ENCODE measurements at places on chromosomes 7 and 10. TPM values are rescaled to one million over a fixed set of nuclear protein-coding genes. Genes with fewer than 3 reads are reported as not detected.

ASZ1 gene
- not detected for total RNA-seq

GRCh38 chr10:88466786-88467185 lies 116.3 kb downstream of the RNLS start:
- no peak overlapping the region for H3K4me3 ChIP-seq
- H3K27ac ChIP-seq = no peak overlapping the region
- H3K27me3 ChIP-seq = no peaks in the 10 kb centered on the region
- H3K36me3 ChIP-seq = no peaks in the 10 kb centered on the region
- no peak for DNase-seq
- no peaks in the 10 kb centered on the region for H3K4me1 ChIP-seq

- H3K4me3 ChIP-seq = no peak overlapping the region
- no peaks in the 10 kb centered on the region for H3K36me3 ChIP-seq
- H3K27me3 ChIP-seq = no peaks in the 10 kb centered on the region
- DNase-seq = no peak
- H3K4me1 ChIP-seq = no peaks in the 10 kb centered on the region
These were observed 84.8 kb downstream of the FOXL3 start for GRCh38 chr7:374706-375311.

DNA sequence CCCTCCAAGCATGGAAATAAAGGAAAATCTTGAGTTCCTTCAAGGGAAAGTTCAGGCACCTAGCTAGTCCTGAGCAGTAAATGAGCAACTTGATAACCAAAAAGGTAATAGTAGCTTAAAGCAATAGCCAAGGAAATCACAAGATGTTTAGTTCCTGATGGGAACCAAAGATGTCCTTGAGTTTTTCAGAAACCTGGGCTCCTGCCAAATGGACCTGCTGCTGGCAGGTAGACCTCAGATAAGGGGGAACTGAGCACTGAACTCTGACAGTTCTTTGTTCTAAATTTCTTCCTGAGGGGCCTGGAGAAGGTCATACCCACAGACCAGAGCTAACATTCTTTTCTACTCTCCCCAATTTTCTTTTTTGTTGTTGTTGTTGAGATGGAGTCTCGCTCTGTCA lies 48.5 kb downstream of the TMEM130 start:
- H3K36me3 ChIP-seq = no peaks in the 10 kb centered on the region
- H3K27ac ChIP-seq = no peak overlapping the region
- no peaks in the 10 kb centered on the region for H3K27me3 ChIP-seq
- H3K4me1 ChIP-seq = no peaks in the 10 kb centered on the region
- no peak for DNase-seq
- H3K4me3 ChIP-seq = no peak overlapping the region
